ENCODE measurements at places on chromosomes 5 and 9.

DNA sequence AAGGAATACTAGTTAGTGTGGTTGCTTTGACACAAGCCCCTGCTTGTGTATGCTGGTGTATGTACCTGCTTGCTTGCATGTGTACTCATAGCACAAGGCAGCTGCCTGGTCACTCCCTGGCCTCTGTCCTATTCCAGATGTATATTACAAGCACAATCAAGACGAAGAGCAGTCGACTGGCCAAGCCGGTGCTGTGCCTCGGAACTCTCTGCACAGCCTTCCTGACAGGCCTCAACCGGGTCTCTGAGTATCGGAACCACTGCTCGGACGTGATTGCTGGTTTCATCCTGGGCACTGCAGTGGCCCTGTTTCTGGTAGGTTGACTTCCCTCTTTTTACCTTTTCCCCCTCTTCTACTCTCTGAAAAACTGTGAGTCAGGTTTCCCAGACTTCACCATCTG lies 72.1 kb downstream of the BAAT start:
- DNase-seq, result no peak

DNA sequence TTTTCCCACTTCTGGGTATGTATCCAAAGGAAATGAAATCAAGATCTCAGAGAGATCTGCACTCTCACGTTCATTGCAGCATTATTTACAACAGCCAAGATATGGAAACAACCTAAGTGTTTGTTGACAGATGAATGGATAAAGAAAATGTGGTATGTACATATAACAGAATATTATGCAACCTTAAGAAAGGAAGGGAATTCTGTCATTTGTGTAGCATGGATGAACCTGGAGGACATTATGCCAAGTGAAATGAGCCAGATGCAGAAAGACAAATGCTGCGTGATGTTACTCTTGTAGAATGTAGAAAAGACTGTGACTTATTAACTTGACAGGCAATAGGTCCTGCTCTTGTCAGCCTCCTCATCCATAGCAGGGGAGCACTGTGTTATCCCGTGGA lies 31.4 kb downstream of the PPARGC1B start:
- no peak for DNase-seq

DNA sequence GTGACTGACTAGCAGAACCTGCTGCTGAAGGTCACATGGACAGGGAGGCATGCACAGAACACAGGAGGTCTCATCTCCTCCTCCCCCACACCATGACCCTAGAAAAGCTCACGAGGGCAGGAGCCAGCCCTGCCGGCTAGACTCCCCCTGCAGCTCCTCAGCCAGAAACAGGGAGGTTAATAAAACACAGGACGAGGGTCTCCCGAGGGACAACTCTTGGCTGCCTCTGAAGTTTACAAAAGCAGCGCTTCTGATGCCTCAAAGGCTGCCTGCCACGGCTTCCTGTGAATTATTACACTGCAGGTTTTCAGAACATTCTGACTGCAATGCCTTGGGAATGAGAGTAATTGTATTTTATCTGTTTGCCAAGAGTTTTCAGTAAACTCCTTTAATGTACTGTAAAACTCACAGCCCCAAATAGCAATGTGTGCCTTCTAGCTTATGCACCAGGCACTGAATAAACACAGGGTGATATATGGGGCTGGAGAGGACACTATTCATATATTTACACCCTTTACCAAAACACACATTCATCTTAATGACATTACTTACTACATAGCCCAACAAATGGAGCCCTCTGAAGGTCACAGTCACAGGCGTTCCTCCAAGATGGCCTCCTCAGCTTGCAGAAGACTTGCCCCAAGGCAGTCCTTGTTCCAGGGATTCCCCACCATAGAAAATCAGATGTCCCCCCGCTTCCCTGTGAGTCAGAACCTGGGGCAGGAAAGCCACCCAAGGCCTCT lies 83.7 kb downstream of the C5orf15 start:
- DNase-seq, result no peak

GRCh38 chr5:116360008-116360853 lies 214.4 kb downstream of the SEMA6A start:
- DNase-seq, result no peak

DNA sequence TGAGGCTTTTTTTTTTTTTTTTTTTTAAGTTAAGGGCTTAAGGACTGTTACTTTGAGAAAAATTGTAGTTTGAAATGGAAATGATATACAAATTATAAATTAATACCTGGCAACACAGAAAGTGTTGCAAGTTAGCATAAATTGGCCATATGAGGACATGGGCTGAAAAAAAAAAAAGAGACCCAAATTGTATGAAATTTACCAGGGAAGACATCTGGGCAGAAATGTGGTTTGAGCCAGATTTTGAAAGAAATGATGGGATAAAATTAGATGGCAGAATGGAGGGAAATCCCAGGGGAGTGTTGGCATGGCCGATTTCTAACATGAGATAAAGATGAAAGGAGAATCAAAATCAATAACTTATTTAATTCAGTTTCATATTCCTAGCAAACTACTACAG lies 472.1 kb downstream of the CTNND2 start:
- no peak for DNase-seq

GRCh38 chr5:14463629-14464028 lies 118.0 kb upstream of the OTULINL start:
- peak; percentile 72 for DNase-seq

- DNase-seq, result peak; percentile 28
These were observed 9.1 kb upstream of the DNAJC25 start for GRCh38 chr9:111621895-111622480.
